D341Med (cell line): ENCODE measurements at places on chromosomes 5 and 9.

GRCh38 chr5:156534085-156534484 lies 207.1 kb downstream of the SGCD start:
- no peak for DNase-seq

DNA sequence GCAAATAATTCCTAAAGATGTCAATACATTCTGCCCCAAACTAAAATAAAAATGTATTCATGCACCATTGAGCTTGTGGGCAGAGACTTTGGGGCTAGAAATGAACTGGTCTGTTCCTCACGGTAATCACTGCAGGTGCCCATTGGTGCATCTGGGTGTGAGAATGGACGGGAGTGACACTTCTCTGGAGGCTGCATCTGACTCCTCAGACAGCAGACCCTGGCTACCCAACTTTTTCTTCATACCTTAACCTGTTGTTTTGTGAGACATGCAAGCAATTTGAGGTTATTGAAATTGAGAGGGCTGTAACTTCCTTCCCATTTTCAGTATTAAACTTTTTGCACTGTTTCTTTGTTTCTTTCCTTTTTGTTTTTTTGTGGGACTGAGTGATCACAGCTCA lies 333.4 kb downstream of the ICE1 start:
- DNase-seq = no peak

DNA sequence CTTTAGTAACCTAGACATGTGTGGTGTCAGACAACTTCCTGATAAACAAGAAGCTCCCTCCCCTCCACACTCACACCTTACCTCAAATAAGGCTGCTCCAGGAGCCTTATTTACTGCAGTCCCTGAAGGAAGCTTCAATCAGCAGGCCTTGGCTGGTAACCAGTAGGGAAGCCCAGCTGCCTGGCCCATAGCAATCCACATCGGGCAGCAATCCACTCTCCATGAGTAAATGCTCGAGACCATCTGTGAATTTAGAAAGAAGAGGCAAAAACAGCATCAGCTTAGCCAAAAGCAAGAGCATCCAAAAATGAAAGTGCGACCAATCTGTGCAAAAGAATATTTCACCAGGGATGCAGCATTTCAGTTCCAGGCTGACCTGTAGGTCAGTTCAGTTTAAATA lies 213.3 kb upstream of the TUSC1 start:
- no peak for DNase-seq

- DNase-seq = peak; percentile 52
These were observed 26.3 kb downstream of the OR2V2 start for GRCh38 chr5:181173420-181174342.

GRCh38 chr5:114407783-114408182 lies 45.9 kb downstream of the KCNN2 start:
- DNase-seq = no peak

GRCh38 chr5:145479857-145480256 lies 355.3 kb downstream of the PRELID2 start:
- no peak for DNase-seq
